ENCODE measurements at places on chromosomes 2 and 18.

DNA sequence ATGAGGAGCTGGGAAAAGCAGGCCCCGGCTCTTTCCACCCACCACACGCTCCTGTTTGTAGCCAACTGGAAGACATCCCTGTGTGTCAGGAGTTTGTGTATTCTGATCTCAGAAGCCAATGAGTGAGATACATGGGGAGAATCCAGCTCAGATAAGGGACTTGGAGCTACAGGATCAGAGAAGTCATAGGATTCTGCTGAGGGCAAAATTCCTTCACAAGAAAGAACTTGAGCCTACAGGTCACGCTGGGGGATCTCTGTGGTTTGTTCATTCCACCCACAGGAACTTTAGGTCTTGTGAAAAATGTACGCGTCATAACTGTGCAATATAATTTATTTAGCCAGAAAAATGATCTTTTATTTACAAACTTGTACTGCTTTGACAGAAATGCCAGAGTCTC is 80.1 kb upstream of the SMIM21 start:
- no peak for DNase-seq

DNA sequence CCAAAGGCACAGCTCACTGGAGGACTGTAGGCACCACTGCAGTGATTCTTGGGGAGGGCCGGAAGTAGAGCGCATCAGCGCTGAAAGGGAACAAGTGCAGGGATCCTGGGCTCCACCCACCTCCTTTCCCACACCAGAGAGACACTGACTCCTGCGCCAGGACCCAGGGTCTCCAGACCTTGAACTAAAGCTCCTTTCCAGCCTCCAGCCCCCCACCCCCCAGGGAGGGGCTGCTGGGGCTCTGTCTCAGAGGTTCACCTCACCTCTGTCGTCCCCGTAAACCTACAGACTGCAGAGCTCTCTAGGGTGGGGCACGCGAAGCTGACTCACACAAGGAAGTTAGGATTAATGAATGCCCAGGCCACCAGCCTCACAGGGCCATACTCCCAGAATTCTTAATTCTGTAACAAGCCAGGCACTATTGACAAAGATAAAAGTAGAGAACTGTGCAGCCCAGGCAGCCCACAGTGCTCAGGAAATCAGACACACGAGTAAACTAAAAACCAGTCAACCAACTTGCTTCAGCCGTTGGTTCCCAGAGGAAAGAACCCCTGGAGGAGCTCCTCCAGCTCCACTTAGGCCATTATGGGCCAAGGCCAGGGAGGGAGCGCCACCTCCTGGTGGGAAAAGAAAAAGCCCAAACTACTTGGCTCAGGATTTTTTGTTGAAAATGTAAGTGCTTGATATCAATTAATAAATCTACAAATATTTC is 45.1 kb upstream of the ACAA2 start:
- peak; percentile 60 for DNase-seq

DNA sequence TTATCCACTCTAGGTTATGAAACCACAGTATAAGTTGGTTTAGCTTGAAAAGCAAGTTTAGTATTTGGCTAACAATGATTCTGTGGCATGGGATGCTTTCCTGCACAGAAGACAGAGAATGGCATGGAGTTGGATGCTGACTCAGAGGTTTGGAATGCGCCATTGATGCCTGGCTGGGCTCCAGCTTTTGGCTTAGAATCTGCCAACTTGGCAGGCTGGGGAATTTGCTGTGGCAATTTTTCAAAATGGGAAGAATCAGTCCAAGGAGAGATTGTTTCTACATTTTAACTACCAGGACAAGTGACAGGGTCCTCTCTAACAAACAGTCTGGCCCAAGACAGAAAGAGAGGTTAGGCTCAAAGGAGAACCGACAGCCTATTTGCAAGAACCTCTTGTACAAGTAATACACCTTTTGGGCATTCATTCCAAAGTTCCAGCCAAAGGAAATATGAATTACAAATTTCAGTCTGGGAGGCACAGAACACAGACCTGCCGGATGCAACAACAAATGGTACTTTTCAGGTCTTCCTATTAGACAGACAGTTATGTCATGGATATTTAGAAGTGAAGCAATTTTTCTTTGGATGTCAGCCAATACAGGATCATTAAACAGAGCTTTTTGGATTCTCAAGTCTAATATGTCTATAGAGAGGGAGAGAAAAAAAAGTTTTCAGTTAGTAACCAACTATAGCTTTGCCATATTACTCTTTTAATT is 1027.7 kb downstream of the TMEM182 start:
- no peak for DNase-seq

- DNase-seq, result no peak
Observed at GRCh38 chr18:37138456-37138855, 309.5 kb downstream of the KIAA1328 start.

GRCh38 chr2:163368655-163369054 is 367.2 kb downstream of the FIGN start:
- DNase-seq, result no peak

DNA sequence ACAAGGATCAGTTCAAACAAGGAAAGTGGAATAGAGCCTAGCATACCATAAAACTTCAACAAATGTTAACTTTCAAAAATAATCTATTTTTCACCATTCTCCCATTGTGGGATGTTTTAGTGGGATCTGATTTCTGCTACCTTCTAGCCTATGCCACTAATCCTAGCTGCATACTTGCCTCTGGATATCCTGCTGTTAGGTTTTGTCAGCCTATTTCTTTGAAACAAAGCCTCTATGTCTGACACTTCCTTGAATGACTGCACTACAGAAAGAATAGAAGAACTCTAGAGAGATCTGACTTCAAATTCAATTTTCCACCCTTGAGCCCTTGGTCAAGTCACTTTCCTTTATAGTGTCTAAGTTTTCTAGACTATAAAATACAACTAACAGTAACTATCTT is 291.5 kb downstream of the PTH2R start:
- no peak for DNase-seq

DNA sequence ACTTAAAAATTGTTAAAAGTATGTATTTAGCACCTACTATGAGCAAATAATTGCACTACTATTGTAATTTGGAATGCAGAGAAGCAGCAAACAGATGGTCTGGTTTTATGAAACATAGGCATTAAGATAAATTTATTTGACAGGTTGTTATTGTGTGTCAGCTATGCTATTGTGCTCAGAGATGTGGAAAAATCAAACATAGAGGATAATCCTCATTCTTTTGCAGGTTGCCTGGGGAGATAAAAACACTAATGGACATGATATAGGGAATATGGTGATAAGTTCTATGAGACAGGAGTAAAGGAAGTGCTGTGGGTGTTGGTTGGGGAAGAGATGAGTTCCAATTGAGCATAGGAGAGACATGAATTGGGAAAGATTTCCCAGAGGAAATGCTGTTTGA is 71.3 kb downstream of the PPP1R1C start:
- no peak for DNase-seq

- no peak for DNase-seq
Observed at GRCh38 chr2:115201386-115201785, 758.9 kb downstream of the DPP10 start.

- DNase-seq, result no peak
Observed at GRCh38 chr2:226057365-226057764, 657.9 kb downstream of the NYAP2 start.

DNA sequence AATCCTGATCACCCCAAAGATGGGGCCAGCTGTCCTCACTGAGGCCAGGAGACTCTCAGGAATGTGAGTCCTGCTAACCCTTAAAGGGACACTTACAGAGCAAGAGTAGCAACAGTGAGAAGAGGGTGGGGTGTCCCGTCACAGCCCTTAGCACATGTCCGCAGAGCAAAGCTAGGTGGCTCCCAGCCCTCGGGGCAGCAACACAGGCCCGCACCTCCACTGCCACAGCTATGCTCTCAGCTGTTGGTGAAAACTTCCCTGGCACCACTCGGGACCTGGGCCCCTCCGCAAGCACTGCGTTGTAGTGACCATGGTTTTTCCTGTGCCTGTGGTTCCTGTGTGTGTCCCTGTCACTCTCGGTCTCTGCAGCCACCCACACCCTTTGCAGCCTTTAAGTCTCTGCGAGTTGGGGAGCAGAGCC is 76.4 kb upstream of the UXS1 start:
- DNase-seq, result no peak

- no peak for DNase-seq
Observed at GRCh38 chr18:7034924-7035323, 82.7 kb downstream of the LAMA1 start.

DNA sequence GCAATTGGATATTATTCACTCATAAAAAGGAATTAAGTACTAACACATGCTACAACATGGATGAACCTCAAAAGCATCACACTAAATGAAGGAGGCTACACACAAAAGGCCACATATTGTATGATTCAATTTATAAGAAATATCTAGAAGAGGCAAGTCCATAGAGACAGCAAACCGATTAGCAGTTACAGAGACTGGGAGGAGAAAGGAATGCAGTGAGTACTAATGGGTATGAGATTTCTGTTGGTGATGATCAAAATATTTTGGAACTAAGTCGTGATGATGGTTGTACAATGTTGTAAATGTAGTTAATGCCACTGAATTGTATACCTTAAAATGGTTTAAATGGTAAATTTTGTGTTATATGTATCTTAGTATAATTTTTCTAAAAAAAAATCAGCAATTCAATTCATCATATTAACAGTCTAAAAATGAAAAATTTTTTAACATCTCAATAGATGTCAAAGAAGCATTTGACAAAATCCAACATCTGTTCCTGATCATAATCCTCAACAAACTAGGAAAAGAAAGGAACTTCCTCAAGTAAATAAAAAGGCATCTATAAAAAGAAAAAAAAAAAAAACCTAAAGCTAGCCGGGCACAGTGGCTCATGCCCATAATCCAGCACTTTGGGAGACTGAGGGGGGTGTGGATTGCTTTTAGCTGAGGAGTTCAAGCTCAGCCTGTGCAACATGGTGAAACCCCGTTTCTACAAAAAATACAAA is 98.1 kb downstream of the TGIF1 start:
- no peak for DNase-seq

DNA sequence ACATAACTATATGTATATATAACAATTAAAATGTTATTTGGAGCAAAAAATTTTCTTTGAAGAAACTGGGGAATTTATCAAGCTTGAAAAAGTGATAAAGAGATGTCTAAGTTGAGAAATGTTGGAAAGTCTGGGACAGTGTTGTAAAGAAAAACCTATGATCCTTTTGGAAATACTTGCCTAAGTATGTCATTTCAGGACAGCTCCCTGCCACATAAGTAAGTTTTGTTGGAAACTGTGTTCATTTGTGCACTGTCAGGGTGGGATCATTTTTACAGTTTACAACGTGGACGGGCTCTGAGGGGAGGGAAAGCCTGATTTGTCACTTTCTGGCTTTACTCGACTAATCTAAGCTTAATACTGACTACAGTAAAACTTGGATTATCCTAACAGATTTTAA is 10.4 kb upstream of the COL3A1 start:
- no peak for DNase-seq

DNA sequence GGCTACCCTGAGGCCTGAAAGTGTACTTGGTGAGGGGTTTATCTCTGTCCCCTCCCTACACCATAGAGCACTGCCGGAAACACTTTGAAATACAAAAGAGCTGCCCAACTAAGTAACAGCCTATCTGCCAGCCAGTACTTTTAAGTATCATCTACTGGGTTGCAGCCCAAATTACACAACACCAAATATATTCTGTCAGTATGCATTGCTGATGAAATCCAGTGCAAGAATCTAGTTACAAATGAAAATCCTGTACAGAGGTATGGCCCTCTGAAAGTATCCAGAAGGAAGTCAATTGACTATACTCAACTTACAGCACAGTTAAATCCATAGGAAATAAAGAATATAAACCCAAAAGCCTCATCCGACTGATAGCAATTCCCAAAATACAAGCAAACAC is 280.8 kb downstream of the CCDC85A start:
- DNase-seq, result no peak

DNA sequence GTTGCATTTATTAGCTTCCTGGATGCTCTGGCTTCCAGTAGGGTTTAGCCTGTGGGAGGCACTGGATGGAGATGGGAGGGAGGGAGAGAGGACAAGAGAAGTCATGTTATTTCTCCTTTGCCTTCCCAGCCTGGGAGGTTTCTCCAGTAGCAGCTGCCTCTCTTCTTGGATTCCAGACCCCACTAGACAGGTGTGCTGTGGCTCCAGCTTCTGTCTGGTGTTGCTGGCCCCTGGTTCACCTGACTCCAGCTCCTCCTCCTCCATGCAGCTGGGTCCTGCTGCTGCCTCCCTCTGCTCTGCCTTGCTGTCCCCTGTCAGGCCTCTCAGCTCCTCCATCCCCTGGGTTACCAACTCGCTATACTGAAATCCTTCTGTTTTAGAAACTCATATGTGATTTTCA is 188.9 kb upstream of the TNP1 start:
- DNase-seq, result no peak

DNA sequence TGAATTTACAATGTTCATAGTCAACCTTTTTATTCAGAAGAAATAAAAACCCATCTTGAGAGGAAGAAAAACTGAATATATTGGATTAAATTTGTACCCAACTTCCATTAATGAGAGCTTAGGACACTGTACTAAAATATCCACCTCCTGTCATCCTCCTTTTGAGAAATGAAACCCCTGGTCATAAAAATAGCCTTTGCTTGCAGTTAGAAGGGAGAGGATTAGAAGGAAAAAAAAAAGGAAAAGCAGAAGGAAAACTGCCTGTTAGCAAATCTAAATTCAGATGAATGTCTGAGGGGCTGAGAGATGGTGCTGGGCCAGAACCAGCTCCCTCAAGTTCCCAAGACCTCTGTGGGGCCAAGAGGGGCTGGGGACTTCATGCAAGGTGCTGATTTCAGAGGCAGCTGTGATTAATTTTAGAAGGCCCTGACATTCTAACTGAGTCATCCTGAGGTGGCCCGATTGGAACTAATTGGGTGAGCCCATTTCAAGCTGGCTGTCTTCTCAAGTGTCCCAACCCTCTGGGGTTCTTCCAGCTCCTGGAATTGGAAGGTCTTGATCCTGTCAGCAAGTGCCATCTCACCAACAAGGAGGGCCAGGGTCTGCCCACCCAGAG is 38.4 kb upstream of the BIN1 start:
- no peak for DNase-seq

GRCh38 chr2:174868878-174869277 is 104.6 kb upstream of the CHRNA1 start:
- DNase-seq, result no peak

- DNase-seq, result no peak
Observed at GRCh38 chr2:128580988-128581848, 262.6 kb upstream of the HS6ST1 start.

GRCh38 chr2:53646788-53647187 is 120.8 kb upstream of the CHAC2 start:
- DNase-seq, result no peak

GRCh38 chr18:56775701-56776100 is 124.5 kb downstream of the WDR7 start:
- DNase-seq, result no peak

DNA sequence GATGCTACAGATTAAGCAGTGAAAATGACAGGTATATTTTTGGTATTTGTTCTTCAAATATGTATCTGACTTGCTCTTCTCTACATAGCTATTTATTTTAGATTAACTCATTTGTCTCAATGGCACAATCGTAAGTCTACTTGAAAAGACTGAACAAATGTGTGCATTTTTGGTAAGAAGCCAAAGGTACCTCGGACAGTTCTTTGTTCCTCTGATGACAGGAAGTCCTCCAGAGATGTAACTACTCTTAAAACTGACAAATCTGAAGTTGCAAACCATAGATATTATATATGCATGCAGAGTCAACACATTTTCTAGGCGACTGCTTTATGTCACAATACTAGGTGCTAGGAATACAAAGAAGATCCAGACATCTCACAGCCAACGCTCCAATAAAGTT is 36.7 kb downstream of the NDUFAF7 start:
- no peak for DNase-seq

- no peak for DNase-seq
Observed at GRCh38 chr2:203989521-203989920, 53.0 kb downstream of the ICOS start.

- no peak for DNase-seq
Observed at GRCh38 chr2:119015845-119016244, 73.9 kb downstream of the MARCO start.
